ENCODE measurements at places on chromosomes 1 and 21.
A peak's percentile ranks its signal among the peaks of the same experiment; 100 is the strongest.

DNA sequence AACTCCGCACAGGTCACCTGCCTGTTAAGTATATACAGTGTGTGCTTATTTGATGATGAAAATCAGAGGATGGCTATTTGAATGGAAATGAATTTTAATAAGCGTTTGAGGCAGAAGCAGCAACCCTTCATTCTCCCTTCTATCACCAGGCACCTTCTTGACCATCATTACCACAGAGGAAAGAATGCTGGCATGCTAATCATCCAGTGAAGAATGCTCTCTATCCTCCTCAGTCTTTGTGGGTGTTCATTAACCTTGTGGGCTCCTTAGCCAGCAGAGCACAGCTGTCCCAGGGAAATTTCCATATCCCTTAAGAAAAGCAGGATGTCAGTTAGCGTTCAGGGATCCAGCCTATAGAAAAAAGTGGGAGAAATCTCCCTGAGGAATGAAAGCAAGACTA, 428.0 kb upstream of the CAMK1G start:
- H3K27ac ChIP-seq, result no peak overlapping the region
- no peaks in the 10 kb centered on the region for H3K27me3 ChIP-seq
- H3K4me1 ChIP-seq, result no peaks in the 10 kb centered on the region
- no peak for DNase-seq

DNA sequence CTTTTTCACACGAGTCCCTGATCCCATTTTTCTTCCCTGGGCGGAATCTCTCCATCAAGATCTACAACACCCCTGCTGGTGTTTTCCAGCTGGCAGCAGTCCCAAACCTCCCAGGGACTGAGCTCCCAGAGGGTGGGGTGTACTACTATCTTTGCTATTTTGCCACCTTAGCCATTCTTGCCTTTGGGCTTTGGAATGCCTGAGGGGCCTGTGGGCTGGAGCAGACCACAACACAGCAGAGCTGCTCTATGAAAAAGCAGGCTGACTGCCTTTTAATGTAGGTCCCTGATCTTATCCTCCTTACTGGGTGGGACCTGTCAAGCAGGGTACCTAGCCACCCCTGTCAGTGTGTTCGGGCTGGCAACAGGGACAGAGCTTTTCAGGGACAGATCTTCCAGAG, 91.9 kb downstream of the KCNT2 start:
- H3K4me1 ChIP-seq, result no peaks in the 10 kb centered on the region
- no peaks in the 10 kb centered on the region for H3K36me3 ChIP-seq
- no peak overlapping the region for H3K27ac ChIP-seq
- H3K4me3 ChIP-seq, result no peak overlapping the region
- no peaks in the 10 kb centered on the region for H3K27me3 ChIP-seq

DNA sequence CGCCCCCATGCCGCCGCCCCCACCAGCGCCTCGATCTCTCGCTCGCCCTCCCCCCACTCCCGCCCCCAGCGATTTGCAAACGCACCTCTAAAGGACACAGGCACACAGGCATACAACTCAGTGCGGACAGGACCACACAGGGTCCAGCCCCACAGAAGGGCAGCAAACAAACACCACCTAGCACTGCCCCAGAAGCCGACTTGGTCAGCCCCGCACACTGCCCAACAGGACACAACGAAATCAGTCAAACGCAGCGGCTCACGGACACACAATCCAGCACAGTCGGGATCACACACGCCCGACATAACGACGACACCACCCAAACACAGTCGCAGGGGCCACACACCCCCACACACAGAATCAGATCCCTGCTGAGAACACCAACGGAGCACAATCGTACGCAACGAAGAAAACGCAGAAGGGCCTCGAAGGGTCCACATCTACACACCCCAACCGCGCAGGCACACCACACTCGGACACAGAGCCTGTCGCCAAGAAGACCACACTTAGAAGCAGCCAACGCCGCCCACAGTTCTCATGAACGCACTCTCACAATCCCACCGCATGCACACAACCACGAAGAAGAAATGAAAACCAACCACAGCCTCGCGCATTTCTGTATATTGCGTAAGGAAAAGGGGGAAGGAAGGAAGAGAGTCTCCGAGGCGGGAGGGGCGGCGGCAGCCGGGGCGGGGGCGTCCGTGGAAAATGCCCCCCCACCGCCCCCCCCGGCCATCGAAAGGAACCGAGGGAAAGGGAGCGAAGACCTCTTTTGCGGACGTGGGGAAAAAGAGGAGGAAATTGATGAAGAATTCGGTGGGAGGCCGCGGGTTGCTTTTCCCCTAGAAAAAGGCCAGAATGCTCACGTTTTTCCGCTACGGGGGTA, 481 bp downstream of the TAL1 start:
- H3K4me1 ChIP-seq, result peaks cover 23% of the 10 kb centered on the region
- no peaks in the 10 kb centered on the region for H3K36me3 ChIP-seq
- H3K4me3 ChIP-seq, result peak overlapping the region; percentile 82
- no peak overlapping the region for H3K27ac ChIP-seq
- no peaks in the 10 kb centered on the region for H3K27me3 ChIP-seq

DNA sequence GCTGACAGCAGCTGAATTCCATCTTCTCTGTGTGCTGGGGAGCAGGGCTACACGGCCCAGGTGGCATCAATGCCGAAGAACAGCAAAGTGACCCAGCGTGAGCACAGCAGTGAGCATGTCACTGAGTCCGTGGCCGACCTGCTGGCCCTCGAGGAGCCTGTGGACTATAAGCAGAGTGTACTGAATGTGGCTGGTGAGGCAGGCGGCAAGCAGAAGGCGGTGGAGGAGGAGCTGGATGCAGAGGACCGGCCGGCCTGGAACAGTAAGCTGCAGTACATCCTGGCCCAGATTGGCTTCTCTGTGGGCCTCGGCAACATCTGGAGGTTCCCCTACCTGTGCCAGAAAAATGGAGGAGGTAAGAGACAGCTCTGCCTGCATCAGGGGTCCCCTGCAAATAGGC, 16.6 kb downstream of the SLC6A17 start:
- H3K27ac ChIP-seq, result no peak overlapping the region
- no peaks in the 10 kb centered on the region for H3K36me3 ChIP-seq
- peaks cover 61% of the 10 kb centered on the region for H3K27me3 ChIP-seq
- DNase-seq, result no peak

- peaks cover 3% of the 10 kb centered on the region for H3K36me3 ChIP-seq
- no peak overlapping the region for H3K27ac ChIP-seq
- no peaks in the 10 kb centered on the region for H3K27me3 ChIP-seq
- no peak for DNase-seq
Observed at GRCh38 chr1:116457946-116458604, 85.0 kb downstream of the ATP1A1 start.

DNA sequence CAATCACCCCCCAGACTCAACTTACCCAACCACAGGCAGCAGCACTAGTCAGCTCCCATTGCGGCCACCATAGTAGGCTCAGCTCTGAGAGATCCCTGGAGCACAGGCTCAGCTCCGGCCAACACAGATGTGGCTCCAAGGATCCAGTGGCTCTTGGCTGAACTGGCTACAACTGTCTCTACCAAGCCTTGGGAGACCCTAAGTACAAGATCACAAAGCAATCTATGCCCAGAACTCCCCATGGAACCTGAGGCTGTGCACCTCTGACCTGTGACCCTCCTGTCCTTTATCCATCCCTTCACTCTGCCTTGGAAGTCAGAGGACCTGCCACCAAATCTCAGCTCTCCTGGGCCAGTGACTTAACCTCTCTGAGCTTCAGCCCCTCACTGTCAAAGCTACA, 61.8 kb upstream of the GJB5 start:
- H3K27me3 ChIP-seq, result peaks cover 83% of the 10 kb centered on the region
- H3K27ac ChIP-seq, result no peak overlapping the region
- no peaks in the 10 kb centered on the region for H3K4me1 ChIP-seq

- H3K27me3 ChIP-seq, result no peaks in the 10 kb centered on the region
- H3K4me3 ChIP-seq, result no peak overlapping the region
- peaks cover under 1% of the 10 kb centered on the region for H3K4me1 ChIP-seq
- no peak overlapping the region for H3K27ac ChIP-seq
Observed at GRCh38 chr1:181117648-181118449, 29.3 kb downstream of the IER5 start.

GRCh38 chr1:27660300-27660835, 11.6 kb downstream of the IFI6 start:
- H3K36me3 ChIP-seq, result peaks cover 19% of the 10 kb centered on the region
- DNase-seq, result no peak
- H3K27me3 ChIP-seq, result no peaks in the 10 kb centered on the region

- H3K4me1 ChIP-seq, result peaks cover 13% of the 10 kb centered on the region
- no peaks in the 10 kb centered on the region for H3K27me3 ChIP-seq
- no peak overlapping the region for H3K4me3 ChIP-seq
Observed at GRCh38 chr1:53299233-53299632, 28.6 kb downstream of the LRP8 start.
